ENCODE measurements at places on chromosomes 16 and 17. TPM values are rescaled to one million over a fixed set of nuclear protein-coding genes. Genes with fewer than 3 reads are reported as not detected.

- no peak for DNase-seq
- H3K27ac ChIP-seq, result peak overlapping the region; percentile 38
- peaks cover 63% of the 10 kb centered on the region for H3K4me1 ChIP-seq
- no peak overlapping the region for H3K4me3 ChIP-seq
- no peaks in the 10 kb centered on the region for H3K27me3 ChIP-seq
Observed at GRCh38 chr16:2151188-2152091, 3.0 kb downstream of the RAB26 start.

- H3K4me3 ChIP-seq, result no peak overlapping the region
- no peaks in the 10 kb centered on the region for H3K4me1 ChIP-seq
- no peak overlapping the region for H3K27ac ChIP-seq
- DNase-seq, result no peak
- H3K27me3 ChIP-seq, result no peaks in the 10 kb centered on the region
- H3K36me3 ChIP-seq, result peaks cover 40% of the 10 kb centered on the region
Observed at GRCh38 chr17:693791-694638, 20.6 kb downstream of the VPS53 start.

DNA sequence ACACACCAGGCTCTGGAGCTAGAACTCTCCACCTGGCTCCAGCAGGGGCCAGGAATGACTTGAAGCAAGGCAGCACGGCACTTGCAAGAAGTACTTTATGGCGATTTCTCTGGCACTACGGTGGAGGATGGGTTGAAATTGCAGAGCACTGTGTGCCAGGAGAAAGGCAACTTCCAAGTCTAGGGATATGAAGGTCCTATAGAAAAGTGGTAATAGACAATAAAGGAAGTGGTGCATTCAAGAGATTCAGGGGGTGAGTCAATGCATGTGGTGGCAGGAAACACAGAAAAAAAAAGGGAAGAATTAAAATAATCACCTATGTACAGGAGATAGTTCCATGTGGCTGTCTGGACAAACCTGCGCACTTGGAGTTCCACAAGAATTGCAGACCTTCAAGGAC lies 240.3 kb upstream of the DYNLRB2 start:
- H3K27ac ChIP-seq, result no peak overlapping the region
- H3K27me3 ChIP-seq, result no peaks in the 10 kb centered on the region
- H3K4me1 ChIP-seq, result no peaks in the 10 kb centered on the region
- DNase-seq, result no peak
- no peaks in the 10 kb centered on the region for H3K36me3 ChIP-seq

SEZ6L2 gene
- 0.07 TPM for total RNA-seq

GRCh38 chr17:5581655-5582054 lies 2.7 kb downstream of the NLRP1 start:
- H3K36me3 ChIP-seq, result peaks cover 27% of the 10 kb centered on the region
- H3K4me1 ChIP-seq, result peaks cover 59% of the 10 kb centered on the region
- no peaks in the 10 kb centered on the region for H3K27me3 ChIP-seq
- no peak for DNase-seq

ZNF423 gene
- total RNA-seq, result not detected

MT1G gene
- total RNA-seq, result 41.0 TPM

DNA sequence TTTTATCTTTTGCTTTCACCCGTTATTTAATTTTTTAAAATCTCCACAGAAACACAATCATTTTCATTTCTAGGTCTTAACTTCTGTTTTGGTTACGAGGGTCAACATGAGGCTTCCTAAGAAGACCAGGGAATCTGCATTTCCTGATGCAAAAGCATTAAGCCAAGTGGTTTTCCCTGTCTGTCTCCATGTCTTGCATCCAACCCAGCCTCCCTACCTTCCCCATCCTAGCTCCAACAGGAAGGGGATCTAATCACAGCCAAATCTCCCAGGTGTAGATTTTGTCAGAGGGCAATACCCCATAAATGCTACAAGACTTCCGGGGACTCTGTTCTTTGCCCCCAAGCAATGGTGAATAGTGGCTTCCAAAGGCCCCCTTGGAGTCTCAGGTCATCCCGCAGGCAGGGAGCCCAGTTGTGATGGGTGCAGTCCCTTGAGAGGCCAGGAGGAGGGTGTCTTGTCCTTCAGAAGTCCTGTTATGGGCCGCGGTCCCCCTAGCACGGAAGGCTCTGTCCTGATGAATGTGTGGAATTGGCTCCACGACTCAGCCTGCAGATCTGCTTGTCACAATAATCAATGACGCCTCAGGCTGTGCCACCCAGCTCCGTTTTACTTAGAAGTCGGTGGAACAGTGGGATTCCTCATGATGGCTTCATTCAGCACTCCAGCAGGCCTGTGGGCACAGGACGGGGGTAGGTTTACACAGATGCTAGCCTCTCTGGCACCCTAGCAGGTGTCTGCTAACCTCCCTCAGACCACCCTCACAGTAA lies 141.1 kb downstream of the RGS9 start:
- no peak overlapping the region for H3K4me3 ChIP-seq
- no peak overlapping the region for H3K27ac ChIP-seq
- H3K36me3 ChIP-seq, result no peaks in the 10 kb centered on the region
- DNase-seq, result no peak
- H3K27me3 ChIP-seq, result peaks cover 8% of the 10 kb centered on the region

GRCh38 chr17:74679374-74679773 lies 33.3 kb downstream of the CD300LF start:
- no peak for DNase-seq
- H3K4me3 ChIP-seq, result no peak overlapping the region
- peaks cover 3% of the 10 kb centered on the region for H3K27me3 ChIP-seq
- H3K36me3 ChIP-seq, result no peaks in the 10 kb centered on the region
- H3K27ac ChIP-seq, result no peak overlapping the region

C16orf46 gene
- total RNA-seq, result not detected

NFATC2IP gene
- total RNA-seq, result 75.1 TPM

NPTX1 gene
- total RNA-seq, result 0.93 TPM

EPN2 gene
- total RNA-seq, result 10.4 TPM

DNA sequence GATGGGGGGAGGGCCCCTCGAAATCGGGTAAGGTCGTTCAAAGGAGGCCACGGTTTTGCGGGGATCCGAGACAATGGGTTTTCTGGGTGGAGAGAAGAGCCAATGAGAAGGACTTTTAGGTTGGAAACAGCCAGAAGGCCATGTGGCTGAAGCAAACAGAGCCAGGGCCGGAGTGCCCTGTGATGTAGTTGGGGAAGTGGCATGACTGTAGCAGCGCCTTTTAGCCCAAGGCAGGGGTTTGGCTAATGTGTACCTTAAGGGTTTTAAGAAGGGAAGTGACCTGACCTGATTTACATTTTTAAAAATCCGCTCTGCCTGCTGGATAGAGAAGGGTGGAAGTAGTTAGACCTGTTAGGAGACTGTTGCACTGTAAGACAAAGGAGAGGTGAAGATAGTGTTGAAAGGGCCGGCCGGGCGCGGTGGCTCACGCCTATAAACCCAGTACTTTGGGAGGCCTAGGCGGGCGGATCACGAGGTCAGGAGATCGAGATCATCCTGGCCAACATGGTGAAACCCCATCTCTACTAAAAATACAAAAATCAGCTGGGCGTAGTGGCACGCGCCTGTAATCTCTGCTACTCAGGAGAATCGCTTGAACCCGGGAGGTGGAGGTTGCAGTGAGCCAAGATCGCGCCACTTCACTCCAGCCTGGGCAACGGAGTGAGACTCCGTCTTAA lies 1.0 kb downstream of the LYRM1 start:
- H3K4me1 ChIP-seq, result peaks cover 42% of the 10 kb centered on the region
- H3K27ac ChIP-seq, result peak overlapping the region; percentile 96
- no peaks in the 10 kb centered on the region for H3K36me3 ChIP-seq
- H3K4me3 ChIP-seq, result peak overlapping the region; percentile 91

DNA sequence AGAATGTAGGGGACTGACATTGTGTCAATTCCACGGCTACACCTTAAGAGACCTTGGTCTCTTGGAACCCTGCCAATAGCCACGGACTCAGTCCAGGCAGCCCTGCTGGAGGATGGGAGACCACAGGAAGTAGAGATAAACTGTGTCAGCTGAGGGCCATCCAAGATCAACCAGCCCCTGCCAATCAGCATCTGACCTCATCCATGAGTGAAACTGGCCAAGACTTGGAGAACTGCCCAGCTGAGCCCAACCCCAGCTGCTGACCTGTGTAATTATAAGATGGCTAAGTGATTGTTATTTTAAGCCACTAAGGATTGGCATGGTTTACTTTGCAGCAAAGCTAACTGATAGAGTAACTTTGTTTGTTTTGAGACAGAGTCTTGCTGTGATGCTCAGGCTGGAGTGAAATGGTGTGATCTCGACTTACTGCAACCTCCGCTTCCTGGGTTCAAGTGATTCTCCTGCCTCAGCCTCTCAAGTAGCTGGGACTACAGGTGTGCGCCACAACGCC lies 13.3 kb upstream of the YWHAE start:
- H3K4me1 ChIP-seq, result no peaks in the 10 kb centered on the region
- no peaks in the 10 kb centered on the region for H3K36me3 ChIP-seq
- H3K4me3 ChIP-seq, result no peak overlapping the region
- H3K27ac ChIP-seq, result no peak overlapping the region
- H3K27me3 ChIP-seq, result no peaks in the 10 kb centered on the region

- DNase-seq, result no peak
- H3K4me1 ChIP-seq, result peaks cover 10% of the 10 kb centered on the region
- H3K4me3 ChIP-seq, result no peak overlapping the region
Observed at GRCh38 chr16:88448461-88449266, 4.4 kb upstream of the ZFPM1 start.

GRCh38 chr17:33572615-33573014 lies 279.5 kb upstream of the ASIC2 start:
- DNase-seq, result no peak
- no peak overlapping the region for H3K4me3 ChIP-seq
- H3K36me3 ChIP-seq, result no peaks in the 10 kb centered on the region
- no peak overlapping the region for H3K27ac ChIP-seq
- H3K27me3 ChIP-seq, result no peaks in the 10 kb centered on the region
- no peaks in the 10 kb centered on the region for H3K4me1 ChIP-seq

- DNase-seq, result no peak
- H3K27ac ChIP-seq, result no peak overlapping the region
- peaks cover 26% of the 10 kb centered on the region for H3K4me1 ChIP-seq
- no peak overlapping the region for H3K4me3 ChIP-seq
- H3K27me3 ChIP-seq, result no peaks in the 10 kb centered on the region
Observed at GRCh38 chr16:3573146-3573815, 3.9 kb downstream of the NLRC3 start.

DNA sequence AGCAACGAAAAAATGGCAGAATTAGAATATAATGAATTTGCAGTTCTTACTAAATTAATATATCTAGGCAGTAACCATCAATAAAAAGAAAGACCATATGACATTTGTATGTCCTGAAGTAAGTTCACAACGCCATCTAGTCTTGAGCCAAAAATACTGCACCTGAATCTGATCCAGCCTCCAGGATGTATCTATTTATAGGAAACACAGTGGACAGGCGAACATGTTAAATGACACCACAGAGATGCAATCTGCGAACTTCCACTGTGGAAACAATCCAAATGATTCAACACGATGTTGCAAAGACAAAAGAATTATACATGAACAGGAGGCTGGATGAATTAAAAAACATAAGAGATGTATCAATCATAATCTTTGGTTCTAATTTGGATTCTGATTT lies 197.6 kb downstream of the CDH13 start:
- no peaks in the 10 kb centered on the region for H3K36me3 ChIP-seq
- no peak overlapping the region for H3K27ac ChIP-seq
- H3K4me1 ChIP-seq, result no peaks in the 10 kb centered on the region
- no peak overlapping the region for H3K4me3 ChIP-seq
- H3K27me3 ChIP-seq, result no peaks in the 10 kb centered on the region

GRCh38 chr17:41322094-41322902 lies 6.8 kb upstream of the KRTAP17-1 start:
- H3K4me1 ChIP-seq, result peaks cover 37% of the 10 kb centered on the region
- peak; percentile 46 for DNase-seq
- no peaks in the 10 kb centered on the region for H3K27me3 ChIP-seq
- H3K4me3 ChIP-seq, result no peak overlapping the region

ZG16 gene
- total RNA-seq, result not detected

GRCh38 chr16:11494433-11494832 lies 92.3 kb downstream of the LITAF start:
- no peak overlapping the region for H3K4me3 ChIP-seq
- no peak overlapping the region for H3K27ac ChIP-seq
- no peaks in the 10 kb centered on the region for H3K36me3 ChIP-seq
- H3K27me3 ChIP-seq, result no peaks in the 10 kb centered on the region
- no peak for DNase-seq
- no peaks in the 10 kb centered on the region for H3K4me1 ChIP-seq

- no peaks in the 10 kb centered on the region for H3K27me3 ChIP-seq
- H3K27ac ChIP-seq, result peak overlapping the region; percentile 2
- H3K4me1 ChIP-seq, result peaks cover 4% of the 10 kb centered on the region
Observed at GRCh38 chr16:46789499-46790414, 41.2 kb downstream of the C16orf87 start.

UMOD gene
- not detected for total RNA-seq

GRCh38 chr16:14333361-14333760 lies 262.2 kb downstream of the MRTFB start:
- no peaks in the 10 kb centered on the region for H3K27me3 ChIP-seq
- no peaks in the 10 kb centered on the region for H3K4me1 ChIP-seq
- DNase-seq, result no peak
- H3K36me3 ChIP-seq, result no peaks in the 10 kb centered on the region

VTN gene
- total RNA-seq, result 0.18 TPM

DNA sequence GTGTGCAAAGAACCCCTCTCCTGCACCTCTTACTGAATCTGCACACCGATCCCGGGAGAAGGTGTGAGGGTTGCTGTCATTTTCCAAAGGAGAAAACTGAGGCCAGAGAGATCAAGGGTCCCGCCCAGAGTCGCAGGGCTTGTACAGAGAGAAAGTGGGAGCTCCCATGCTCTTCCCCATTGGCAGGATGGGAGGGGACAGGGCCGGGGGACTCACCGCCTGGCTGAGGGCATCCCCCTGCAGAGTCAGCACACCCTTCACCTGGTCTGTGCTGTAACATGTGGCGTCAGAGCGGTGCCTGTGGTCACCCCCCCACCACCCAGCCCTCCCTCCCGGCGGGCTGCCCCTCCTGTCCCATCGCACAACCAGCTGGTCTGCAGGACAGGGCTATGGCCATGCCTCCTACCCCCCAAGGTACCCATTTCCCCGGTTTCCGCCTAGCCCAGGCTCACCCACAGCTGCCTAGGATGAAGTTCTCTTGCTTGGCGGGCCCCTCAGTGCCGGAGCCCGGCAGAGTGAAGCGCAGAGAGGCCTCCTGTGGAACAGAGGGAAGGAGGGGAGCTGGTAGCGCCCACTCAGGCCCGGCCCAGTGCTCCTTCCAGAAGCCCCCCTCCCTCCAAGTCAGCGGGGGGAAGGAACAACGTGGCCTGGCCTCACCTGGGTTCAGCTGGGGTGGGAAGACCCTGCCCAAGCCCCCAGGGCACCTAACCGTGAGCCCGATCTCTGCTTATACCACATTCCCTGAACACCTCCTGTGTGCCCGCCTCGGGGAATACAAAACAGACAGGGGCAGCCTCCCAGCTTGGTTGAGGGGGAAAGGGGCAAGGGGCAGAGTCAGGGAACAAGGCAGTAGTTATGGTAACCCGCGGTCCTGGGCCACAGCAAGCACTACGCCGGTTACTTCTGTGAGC lies 1.1 kb downstream of the ROGDI start:
- peak overlapping the region; percentile 75 for H3K27ac ChIP-seq
- H3K27me3 ChIP-seq, result no peaks in the 10 kb centered on the region
- H3K36me3 ChIP-seq, result no peaks in the 10 kb centered on the region
- DNase-seq, result peak; percentile 19
- H3K4me1 ChIP-seq, result peaks cover 16% of the 10 kb centered on the region

GRCh38 chr16:48353565-48354163 lies 31.5 kb downstream of the SIAH1 start:
- peak; percentile 44 for DNase-seq
- H3K4me3 ChIP-seq, result no peak overlapping the region
- H3K36me3 ChIP-seq, result peaks cover 19% of the 10 kb centered on the region
- H3K4me1 ChIP-seq, result peaks cover 6% of the 10 kb centered on the region
- no peak overlapping the region for H3K27ac ChIP-seq

IL34 gene
- not detected for total RNA-seq

CLEC18A gene
- total RNA-seq, result 0.24 TPM
